ENCODE measurements at places on chromosomes 4 and X.

DNA sequence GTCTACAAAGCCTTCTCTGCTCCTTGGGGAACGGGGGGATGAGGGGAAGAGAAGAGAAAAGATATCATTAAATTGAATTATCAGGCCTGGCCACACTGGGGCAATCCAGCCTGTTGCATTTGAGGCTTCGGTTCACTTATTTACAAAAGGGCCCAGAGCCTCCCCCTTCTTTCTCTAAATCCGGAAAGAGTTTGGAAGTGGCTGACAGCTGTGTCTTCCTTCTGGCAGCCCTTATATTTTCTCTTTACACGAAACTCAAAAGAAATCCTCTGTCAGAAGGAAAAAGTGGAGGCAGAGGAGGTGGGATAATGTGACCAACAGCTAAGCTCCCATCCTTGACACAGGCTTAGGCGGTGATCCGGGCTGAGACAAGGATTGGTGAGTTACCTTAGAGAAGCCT is 158.3 kb upstream of the TAPT1 start:
- DNase-seq: no peak

GRCh38 chr4:126992910-126993309 is 639.8 kb upstream of the INTU start:
- DNase-seq: no peak

- DNase-seq: no peak
Observed at GRCh38 chr4:181939199-181939945, 303.8 kb upstream of the TENM3 start.

DNA sequence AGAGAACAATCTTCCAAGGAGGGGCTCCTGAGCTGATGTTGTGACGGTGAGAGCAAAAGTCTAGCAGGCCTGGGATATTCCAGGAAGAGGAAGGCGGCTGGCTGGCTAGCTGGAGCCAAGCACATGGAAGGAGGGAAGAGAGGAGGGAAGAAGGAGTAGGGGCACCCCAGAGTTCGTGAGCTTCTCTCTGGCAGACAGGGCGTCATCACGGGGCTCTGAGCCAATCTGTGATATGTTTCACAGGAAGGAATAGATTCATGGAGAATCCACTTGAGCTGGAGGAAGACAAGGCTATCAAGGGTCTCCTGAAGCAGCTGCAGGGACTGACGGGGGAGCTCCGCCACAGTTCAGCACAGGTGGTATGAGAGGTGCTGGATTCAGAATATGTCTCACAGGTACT is 73.6 kb downstream of the DHRSX start:
- no peak for DNase-seq

DNA sequence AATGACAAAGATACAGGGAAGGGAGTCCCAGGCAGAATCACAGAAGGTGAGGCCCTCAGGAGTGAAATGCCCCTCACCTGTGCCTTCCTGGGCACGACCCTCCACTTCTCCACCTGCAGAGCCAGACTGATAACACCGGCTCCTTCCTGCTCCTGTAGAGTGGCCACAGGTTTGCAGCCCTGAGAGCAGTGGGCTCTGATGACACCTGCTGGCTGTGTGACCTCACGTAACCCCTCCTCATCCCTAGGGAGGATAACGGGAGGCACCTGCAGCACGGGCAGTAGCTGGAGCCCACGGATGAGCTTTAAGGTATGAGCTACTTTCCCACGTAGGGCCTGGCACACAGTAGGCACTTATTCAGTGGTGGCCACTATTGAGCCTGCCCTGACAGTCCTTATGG is 25.5 kb upstream of the MAN2B2 start:
- no peak for DNase-seq

GRCh38 chr4:41750121-41750625 is 1.6 kb upstream of the PHOX2B start:
- no peak for DNase-seq

- no peak for DNase-seq
Observed at GRCh38 chrX:67544281-67545035, 637 bp downstream of the AR start.

DNA sequence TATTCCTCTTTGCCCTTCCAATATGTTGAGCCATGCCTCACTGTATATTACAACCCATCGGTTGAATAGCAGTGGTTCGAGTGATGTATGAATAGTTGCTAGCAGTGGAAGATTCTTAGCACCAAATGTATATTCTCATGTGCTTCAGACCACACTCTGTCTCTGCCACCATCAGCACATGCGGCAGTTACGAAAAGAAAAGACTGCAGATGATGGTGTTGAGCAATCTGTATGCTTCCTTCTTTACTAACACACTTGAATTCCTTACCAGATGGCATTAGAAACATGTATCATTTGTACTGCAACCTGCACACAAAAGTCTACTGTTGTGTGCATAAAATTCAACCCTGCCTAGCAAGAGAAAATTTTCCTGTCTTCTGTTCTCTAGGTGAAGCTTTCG is 214.6 kb downstream of the ENOX2 start:
- no peak for DNase-seq

GRCh38 chr4:15677507-15677988 is 4.1 kb upstream of the FAM200B start:
- DNase-seq: no peak

DNA sequence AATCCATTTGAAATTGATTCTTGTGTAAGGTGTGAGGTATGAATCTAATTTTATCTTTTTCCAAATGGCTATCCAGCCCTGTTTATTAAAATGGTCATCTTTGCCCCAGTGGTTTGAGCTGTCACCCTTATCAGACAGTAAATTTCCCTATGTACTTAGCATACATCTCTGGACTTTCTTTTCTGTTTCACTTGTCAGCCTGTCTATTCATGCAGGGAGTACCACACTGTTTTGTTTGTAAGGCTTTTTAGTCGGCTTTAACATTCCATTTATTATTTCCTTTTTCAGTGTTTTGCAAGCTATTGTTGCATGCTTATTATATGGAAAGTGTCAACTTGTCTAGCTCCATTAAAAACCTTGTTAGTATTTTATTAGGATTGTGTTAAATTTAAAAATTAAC is 155.8 kb downstream of the STAG2 start:
- DNase-seq: no peak

DNA sequence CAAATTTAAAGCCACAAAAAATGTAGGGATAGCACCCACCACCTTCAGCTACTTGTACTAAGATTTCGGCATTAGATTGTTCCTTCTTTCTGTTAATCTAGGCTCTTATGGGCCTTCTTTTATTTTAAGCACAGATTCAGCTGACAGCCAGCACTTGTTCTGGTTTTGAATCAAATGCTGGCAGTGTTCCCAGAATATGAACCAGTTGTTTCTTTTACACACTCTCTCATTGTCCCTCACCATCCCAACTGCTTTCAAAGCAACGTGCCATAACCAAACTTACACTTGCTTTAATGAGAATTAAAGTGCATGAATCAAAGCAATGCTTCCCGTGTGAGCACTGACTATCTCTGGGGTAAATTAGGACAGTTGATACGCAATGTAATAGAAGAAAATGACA is 744.5 kb upstream of the FAM241A start:
- no peak for DNase-seq

DNA sequence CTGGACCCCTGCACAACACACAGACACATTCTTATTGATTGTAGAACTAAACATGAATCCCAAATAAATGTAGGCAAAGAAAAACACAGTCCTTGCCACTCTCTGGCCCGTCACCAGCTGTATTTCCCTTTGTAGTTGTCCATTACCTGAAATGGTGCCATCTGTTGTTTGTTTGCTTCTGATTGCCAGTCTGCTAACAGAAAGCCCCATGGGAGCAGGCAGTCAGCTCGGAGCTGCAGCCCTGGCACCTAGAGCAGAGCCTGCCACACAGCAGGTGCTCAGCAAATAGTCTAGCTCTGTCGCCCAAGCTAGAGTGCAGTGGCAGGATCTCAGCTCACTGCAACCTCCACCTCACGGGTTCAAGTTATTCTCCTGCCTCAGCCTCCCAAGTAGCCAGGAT is 28.9 kb downstream of the CPLX1 start:
- no peak for DNase-seq

- no peak for DNase-seq
Observed at GRCh38 chr4:147786031-147786430, 54.1 kb downstream of the ARHGAP10 start.

- DNase-seq: no peak
Observed at GRCh38 chrX:115268421-115268820, 21.1 kb upstream of the LUZP4 start.

GRCh38 chr4:86640469-86640868 is 46.4 kb downstream of the PTPN13 start:
- DNase-seq: no peak

DNA sequence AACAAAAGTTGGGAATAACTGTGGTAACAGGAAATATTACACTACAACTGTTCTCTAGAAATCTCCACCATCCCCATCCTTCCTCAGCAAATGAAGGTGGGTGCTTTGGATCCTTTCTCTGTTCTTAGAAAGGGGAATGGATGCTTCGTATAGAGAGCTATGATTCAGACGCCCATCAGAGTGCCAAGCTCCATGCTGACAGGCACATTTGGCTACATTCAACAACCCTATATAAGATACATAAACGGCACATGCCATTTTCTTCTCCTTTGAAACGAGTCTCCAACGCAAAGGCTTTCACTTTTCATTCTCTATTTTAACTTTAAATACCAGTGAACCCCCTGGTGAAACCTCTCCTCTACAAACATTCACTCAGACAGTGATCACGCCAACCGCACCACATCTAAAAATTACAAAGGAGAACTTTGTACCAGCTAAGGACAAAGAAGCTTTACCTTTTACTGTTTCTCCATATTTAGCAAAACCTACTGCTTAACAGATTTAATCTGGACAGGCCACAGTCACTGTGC is 172.5 kb downstream of the TSPAN5 start:
- DNase-seq: no peak

DNA sequence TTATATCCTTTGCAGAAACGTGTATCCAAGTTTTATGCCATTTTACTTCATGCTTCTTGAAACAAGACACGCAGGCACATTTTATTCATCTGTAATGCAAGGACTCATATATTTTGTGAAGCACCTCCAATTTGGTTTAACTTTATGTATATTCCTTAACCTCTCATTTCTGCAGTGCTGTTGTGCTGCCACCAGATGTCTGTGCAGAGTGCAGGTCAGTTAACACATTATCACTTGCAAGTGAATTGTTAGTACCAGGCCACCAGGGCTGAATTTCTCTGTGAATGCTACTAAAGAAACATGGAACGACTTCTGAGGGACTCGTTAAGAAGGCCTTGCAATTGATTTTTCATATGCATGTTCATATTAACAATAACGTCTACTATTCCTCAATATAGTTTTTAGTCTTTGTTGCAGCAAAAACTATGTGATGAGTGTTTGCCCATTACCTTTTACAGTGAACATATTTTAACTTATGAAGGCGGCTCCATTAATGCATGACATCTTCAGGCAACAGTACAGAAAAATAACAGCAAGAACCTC is 770.3 kb downstream of the NLGN4X start:
- DNase-seq: no peak

- DNase-seq: no peak
Observed at GRCh38 chr4:87804871-87805270, 5.5 kb downstream of the IBSP start.

- DNase-seq: no peak
Observed at GRCh38 chr4:121551271-121551670, 145.5 kb downstream of the ANXA5 start.

GRCh38 chr4:168736860-168737805 is 240.3 kb downstream of the PALLD start:
- DNase-seq: no peak

DNA sequence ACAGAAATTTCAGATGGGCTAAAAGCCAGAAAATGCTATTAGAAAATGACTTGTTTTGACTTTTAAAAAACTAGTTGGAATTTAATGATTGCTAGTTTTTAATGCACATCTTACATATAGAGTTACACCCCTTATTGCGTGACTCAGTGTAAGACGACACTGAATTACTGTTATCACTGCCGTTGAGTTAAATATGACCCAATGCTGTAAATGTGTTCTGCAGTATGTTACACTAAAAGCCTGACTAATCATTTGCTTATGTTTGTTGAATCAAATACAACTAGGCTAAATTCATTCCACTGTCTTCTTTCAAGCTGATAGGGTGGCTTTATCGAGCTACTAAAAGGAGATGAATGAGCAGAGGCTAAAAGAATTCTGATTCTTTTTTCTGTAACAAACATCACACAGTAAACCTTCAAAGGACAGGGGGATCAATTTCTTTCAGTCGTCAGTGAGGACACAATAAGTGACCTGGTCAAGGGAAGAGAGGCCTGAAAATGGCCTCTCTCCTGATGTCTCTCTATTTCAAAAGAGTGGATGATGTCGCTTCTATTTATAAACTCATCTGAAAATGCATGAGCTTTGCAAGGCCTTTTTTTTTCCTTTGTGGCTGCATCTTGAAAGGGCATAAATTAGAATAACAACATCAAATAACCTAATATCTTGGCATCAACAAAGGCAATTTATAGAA is 142.2 kb upstream of the KCNIP4 start:
- no peak for DNase-seq

DNA sequence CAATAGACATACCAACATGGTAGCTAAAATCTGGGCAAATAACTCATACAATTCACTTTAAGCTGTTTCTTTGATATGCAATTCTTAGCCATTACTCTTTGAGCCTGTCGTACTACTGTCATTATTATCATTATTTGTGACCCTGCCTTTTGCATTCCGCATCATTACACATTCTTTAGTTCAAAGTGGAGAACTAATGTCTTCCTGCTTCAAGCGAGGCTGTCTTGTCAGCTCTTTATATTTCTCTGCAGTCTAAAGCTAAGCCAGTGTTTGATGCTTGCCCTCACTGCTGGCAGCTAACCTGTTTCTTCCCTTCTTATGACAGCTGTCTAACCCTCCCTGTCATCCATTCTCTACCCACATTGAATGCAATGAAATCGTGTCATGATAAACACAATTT is 186.8 kb downstream of the FAT4 start:
- DNase-seq: no peak

DNA sequence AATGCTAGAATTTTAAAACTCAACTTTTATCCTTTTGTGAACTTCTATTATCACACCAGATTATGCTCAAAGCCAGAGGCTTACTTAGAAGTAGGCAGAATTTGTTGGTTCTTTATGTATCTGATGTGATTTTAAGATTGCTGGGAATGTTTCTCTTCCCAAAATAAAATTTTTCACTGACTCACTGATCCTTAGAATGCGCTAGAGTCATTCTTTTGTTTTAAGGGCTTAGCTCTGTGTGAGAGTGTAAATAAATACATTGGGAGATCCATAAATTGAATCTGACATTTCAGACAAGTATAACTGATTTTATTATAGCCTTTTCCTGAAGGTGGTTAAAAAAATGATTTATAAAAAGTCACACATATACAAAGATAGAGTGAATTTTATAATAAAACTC is 101.3 kb downstream of the LARP1B start:
- no peak for DNase-seq

DNA sequence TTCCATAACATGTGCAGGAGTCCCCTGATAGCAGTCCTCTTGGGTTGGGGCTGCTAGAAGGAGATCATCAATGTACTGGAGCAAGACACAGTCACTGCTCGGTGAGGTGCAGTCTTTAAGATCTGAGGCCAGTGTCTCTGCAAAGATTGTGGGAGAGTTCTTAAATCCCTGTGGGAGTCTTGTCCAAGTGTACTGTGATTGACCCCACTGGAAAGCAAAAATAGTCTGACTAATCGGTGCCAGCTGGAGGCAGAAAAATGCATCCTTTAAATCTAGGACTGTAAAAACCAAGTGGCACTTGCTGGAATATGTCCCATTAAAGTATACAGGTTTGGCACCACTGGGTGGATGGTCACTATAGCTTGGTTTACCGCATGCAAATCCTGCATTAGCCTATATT is 31.1 kb downstream of the SULT1E1 start:
- no peak for DNase-seq
